ENCODE measurements at places on chromosomes 6 and 20.

- no peak for DNase-seq
These were observed 3.7 kb downstream of the FOXF2 start for GRCh38 chr6:1392813-1393640.

DNA sequence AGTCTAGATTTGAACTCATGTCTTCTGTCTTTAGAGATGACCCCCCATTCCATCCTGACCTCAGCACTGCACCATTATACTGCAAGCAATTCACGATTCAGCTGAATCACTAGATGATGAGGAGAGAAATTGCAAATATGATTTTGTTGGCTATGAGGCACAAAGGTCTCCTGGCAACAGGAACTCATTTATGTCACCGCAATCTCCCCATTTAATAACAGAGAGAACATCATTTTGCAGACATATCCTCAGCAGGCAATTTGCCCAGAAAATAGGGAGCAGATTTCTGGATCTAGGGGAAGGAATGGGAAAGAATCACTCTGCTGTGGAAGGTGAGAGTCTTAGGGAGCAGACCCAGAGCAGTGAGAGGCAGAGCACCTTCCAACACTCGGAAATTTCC, 303.0 kb downstream of the PAX1 start:
- no peak for DNase-seq

- DNase-seq = no peak
These were observed 22.7 kb downstream of the DSE start for GRCh38 chr6:116393430-116393829.

- DNase-seq = no peak
These were observed 21.7 kb downstream of the KIZ start for GRCh38 chr20:21147593-21147992.

DNA sequence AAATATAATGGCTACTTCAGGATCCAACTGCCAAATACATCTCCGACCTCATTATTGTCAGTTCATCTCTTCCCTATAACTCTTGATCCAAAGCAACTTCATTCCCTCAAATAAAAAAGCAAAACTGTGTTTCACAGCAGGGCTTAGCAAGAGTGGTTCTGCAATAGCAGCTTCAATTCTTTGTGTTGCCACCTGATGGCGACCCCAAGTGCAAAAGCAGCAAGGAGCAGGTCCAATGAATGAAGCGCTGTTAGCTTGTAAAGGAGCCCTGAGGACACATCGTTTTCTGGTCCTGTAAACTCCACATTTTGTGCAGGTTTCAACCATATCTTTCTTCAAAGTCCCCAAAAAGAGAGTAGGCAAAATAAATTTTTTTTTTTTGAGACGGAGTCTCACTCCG, 19.6 kb downstream of the RTN4IP1 start:
- peak; percentile 33 for DNase-seq

- no peak for DNase-seq
These were observed 626.1 kb upstream of the ID4 start for GRCh38 chr6:19210849-19211590.

DNA sequence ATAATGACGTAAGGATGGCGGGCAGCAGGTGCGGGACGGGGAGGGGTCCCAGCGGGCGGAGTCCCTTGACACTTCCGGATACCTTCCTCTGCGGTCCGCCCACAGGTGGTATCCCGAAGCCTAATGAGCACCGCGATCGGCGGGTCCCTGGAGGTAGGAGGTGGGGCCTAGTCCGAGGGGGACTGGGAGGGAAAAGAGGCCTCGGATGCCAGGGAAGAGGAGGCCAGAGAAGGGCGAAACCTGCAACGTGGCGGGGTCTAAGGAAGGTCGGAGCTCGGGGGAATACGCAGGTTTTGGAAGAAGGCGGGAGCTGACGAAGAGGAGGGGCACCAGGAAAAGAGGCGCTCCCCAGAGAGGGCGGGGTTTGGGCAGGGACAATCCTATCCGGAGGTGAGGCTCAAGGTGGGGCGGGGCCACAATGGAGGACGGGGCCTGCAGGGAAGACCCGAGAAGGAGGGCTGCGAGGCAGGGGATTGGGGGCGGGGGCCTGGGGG, 3.7 kb downstream of the PRSS16 start:
- DNase-seq = no peak

DNA sequence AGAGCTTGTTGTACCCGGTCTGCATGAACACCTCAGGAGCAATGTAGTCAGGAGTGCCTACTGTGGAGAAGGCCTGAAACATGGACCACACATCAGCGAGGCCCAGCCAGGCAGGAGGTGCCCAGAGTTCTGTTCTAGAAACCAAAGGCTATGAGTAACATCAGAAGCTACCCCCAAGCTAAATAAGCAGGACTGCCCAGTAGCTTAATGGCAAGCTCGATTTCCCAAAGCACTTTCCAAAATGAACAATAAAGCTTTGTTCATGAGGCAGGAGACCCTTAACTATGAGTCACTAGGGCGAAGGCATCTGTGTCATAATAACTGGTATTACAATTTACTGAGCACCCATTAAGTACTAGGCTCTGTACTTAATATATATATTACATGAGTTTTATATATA, 47.4 kb downstream of the STK38 start:
- no peak for DNase-seq

GRCh38 chr6:141513830-141514229, 618.9 kb upstream of the GJE1 start:
- no peak for DNase-seq

- DNase-seq = peak; percentile 57
These were observed 488.3 kb downstream of the CDKAL1 start for GRCh38 chr6:21022343-21023107.

GRCh38 chr6:99016355-99016754, 68.6 kb upstream of the FBXL4 start:
- no peak for DNase-seq

GRCh38 chr6:100447081-100447899, 17.4 kb downstream of the SIM1 start:
- no peak for DNase-seq

DNA sequence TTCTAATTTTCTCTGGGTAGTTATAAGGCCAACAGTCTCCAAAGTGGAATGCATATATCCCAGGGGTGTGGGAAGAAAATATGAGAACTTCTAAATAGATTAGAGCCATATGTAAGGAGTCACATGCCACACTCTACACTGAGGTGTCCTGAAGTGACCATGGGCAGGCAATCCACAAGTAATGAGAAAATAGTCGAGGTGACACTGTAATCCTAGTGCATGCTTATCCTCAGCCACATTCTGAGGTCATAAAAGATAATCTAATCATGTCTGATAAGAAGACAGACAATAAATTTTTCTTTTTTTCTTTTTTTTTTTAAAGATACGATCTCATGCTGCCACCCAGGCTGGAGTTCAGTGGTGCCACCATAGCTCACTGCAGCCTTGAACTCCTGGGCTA, 62.2 kb downstream of the CD164 start:
- no peak for DNase-seq

- no peak for DNase-seq
These were observed 15.6 kb downstream of the PM20D2 start for GRCh38 chr6:89161326-89162046.

DNA sequence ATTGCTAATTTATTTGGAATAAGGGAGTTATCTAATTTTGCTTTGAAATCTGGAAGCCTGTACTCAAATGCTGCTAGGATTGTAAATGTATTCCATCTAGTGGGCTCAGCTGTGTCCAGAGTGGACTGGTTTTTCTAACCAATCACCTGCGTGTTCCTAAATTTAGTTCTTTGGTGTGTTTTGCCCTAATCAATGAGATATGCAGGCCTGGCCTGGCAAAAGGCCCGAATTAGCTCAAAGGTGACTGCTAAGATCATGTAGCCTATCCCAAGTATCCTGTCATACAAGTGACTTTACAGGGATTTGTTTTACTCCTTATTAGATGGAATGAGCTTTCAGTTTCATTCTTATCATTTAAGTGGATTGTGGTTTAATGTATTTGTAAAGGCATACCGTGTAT, 51.3 kb upstream of the ARMC2 start:
- no peak for DNase-seq

- no peak for DNase-seq
These were observed 4.1 kb upstream of the CEP250 start for GRCh38 chr20:35451295-35451694.

- DNase-seq = peak; percentile 11
These were observed 157.1 kb downstream of the AKAP7 start for GRCh38 chr6:131292145-131292938.

DNA sequence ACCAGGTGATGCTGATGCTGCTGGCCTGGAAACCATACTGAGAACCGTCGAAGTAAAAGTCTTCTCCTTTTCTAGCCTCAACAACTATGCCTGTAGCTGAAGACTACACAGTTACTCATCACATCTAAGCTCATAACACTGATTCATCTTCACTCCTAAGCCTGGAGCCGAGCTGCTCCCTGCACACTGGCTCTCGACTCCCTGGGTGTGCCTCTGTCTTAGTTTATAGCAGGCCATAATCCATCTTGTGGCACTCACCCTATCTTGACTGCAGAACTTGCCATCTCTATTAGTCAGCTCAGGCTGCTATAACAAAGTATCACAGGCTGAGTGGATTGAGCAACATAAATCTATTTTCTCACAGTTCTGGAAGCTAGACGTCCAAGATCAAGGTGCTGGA, 191.0 kb downstream of the UNC5CL start:
- no peak for DNase-seq

DNA sequence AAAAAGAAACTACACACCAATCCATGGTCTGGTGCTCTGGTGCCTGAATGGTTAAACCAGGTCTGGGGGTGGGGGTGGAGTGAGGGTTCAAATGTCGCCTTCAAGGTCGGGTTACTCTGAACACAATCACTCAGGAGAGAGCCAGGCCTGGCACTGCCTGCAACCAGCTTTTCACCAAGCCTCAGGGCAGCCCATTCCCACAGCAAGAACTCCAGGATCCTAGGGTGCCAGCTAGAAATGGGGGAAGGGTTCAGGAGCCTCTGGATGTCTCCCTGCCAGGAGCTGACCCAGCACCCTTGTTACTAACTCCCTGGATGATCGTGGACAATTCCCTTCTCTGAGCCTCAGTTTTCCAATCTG, 6.7 kb downstream of the SDC4 start:
- DNase-seq = no peak

DNA sequence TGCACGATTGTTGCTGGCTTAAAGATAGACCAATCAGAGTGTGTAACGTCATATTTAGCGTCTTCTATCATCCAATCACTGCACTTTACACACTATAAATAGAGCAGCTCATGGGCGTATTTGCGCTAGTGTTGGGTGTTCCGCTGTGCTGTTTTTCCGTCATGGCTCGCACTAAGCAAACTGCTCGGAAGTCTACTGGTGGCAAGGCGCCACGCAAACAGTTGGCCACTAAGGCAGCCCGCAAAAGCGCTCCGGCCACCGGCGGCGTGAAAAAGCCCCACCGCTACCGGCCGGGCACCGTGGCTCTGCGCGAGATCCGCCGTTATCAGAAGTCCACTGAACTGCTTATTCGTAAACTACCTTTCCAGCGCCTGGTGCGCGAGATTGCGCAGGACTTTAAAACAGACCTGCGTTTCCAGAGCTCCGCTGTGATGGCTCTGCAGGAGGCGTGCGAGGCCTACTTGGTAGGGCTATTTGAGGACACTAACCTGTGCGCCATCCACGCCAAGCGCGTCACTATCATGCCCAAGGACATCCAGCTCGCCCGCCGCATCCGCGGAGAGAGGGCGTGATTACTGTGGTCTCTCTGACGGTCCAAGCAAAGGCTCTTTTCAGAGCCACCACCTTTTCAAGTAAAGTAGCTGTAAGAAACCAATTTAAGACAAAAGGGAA, 57.9 kb downstream of the TRIM38 start:
- peak; percentile 95 for DNase-seq

DNA sequence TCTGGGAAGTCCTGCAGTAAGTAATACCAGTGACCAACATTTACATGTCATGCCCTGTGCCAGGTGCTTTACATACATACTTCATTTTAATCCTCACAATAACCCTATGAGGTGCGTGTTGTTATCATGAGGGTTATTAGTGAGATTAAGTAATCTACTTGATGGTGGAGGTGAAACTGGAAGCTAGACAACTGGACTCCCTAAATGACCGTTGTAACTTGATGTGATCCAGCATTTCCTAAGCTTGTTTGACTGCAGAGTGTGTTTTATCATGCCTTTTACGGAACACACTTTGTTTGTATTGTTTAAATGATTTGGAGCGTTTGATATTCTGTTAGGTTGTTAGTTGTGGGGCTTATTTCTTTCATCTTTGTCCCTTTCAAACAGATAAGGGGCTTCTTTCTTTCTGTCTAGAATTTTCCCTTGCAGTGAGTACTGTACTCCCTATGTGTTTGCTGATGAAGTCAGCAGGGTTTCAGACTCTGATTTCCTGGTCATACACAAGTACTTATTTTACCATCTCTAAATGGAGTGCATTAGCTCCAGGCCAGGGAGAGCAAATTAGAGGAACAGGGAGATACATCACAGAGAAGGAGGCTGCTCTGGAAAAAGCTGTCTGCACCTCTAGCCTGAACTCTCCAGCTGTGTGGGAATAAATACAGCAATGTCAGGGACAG, 29.7 kb downstream of the CHMP4B start:
- no peak for DNase-seq

DNA sequence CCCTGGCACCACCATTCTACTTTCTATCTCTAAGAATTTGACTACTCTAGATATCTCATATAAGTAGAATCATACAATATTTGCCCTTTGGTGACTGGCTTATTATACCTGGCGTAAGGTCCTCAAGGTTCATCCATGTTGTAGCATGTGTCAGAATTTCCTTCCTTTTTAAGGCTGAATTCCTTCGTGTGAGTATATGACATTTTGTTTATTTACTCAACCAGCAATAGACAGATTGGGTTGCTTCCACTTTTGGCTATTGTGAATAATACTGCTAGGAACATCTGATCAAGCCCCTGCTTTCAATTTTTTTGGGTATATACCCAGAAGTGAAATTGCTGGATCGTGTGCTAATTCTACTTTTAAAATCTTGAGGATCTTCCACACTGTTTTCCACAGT, 232.8 kb upstream of the MCHR2 start:
- DNase-seq = no peak

GRCh38 chr20:44745598-44746366, at the start of gene KCNK15:
Gene KCNK15, plus strand, starts transcription at chr20:44745865. Its CDS starts 46 bp downstream, at chr20:44745911.
- DNase-seq = peak; percentile 17

GRCh38 chr6:21840428-21840827, 246.9 kb downstream of the SOX4 start:
- DNase-seq = no peak

- no peak for DNase-seq
These were observed 156.7 kb upstream of the LRFN2 start for GRCh38 chr6:40743690-40744446.

All from renal pelvis (tissue), 12 donors.